ENCODE measurements at places on chromosomes 2 and 18. TPM values are rescaled to one million over a fixed set of nuclear protein-coding genes. Genes with fewer than 3 reads are reported as not detected.

LMAN2L gene
- total RNA-seq = 5.7 TPM

DAPL1 gene
- total RNA-seq = not detected

LYPD1 gene
- not detected for total RNA-seq

NOL4 gene
- total RNA-seq = not detected

HOXD12 gene
- total RNA-seq = not detected

ERMN gene
- total RNA-seq = 0.82 TPM

TLX2 gene
- 0.94 TPM for total RNA-seq

TTN gene
- total RNA-seq = 0.73 TPM

ARHGAP15 gene
- 71.2 TPM for total RNA-seq

ABCG8 gene
- total RNA-seq = not detected

REEP1 gene
- 0.07 TPM for total RNA-seq

CCDC74A gene
- total RNA-seq = 5.5 TPM

NEU2 gene
- total RNA-seq = not detected

IL18RAP gene
- 9.0 TPM for total RNA-seq

NCKAP5 gene
- total RNA-seq = not detected

KIAA2012 gene
- total RNA-seq = not detected

DNAH7 gene
- 0.17 TPM for total RNA-seq

ANO7 gene
- total RNA-seq = 1.4 TPM

SIGLEC15 gene
- not detected for total RNA-seq

ALK gene
- total RNA-seq = not detected

TRIM54 gene
- total RNA-seq = not detected

SCTR gene
- not detected for total RNA-seq

EPHA4 gene
- 7.0 TPM for total RNA-seq
